OCI-LY7 (cell line): ENCODE measurements at places on chromosomes 5 and 9. TPM values are rescaled to one million over a fixed set of nuclear protein-coding genes. Genes with fewer than 3 reads are reported as not detected.

Gene KDM3B
- 63.6 and 64.8 TPM in 2 replicates for total RNA-seq

Gene DBH
- not detected in 2 replicates for total RNA-seq

Gene PRELID1
- total RNA-seq = 203 and 232 TPM in 2 replicates

Gene GABRA1
- total RNA-seq = not detected in 2 replicates

Gene ENHO
- total RNA-seq = 0.46 and 0.91 TPM in 2 replicates

Gene NR2F1
- total RNA-seq = not detected in 2 replicates

- DNase-seq = no peak
Measured at GRCh38 chr5:178627259-178627598, 379 bp upstream of the CLK4 start.

DNA sequence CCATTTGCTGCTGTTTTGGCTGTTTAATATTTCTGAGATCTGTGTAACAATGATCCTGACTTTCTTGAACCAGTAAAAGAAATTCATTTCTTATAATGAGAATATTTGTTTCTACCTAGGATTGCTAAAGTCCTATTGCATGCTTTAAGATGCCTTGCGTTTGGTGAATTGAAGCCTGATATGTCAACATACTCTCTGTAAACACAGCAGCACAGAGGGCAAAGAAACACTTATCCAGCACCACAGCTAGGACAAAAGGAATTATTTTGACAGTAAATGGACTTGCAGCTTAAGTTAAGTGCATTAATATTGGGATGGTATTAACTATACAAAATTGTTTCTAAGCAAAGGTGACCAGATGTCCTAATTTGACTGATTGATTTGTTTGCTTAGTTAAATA lies 2031.2 kb upstream of the CDH6 start:
- DNase-seq = no peak

GRCh38 chr5:1323803-1324173 lies 21.1 kb downstream of the CLPTM1L start:
- DNase-seq = no peak

DNA sequence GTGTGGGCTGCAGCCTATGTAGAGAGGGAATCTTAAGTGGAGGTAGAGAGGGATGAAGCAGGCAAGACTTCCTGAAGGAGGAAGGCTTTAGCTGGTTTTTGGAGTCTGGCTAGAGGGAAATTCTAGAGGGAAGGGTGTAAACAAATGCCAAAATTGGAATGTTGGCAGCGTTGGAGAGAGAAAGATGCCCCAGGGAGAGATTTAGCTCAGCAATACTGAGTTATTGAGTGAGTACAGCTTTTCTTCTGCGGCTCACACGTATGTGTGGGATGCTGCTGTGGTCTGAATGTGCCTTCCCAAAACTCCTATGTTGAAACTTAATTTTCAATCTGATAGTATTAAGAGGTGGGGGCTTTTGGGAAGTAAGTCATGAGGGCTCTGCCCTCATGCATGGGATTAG lies 24.5 kb upstream of the GLRA1 start:
- DNase-seq = no peak

DNA sequence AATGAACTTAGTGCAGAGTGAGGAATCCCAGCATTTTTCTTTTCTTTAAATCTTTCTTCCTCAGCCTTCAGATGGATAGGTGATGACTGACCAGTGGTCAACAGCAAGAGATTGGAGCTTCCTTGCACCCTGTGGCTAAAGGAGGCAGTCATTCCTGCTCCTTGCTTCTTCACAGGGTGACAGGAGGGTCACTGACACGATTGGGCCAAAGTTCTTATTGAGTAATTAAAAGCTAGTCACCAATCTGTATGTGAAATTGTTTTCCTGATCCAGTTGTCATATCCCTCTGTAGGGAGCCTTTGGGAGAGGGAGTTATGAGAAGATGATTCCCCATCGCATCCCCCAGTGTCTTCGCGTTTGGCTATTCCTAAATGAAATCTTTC lies 85.2 kb downstream of the CMYA5 start:
- no peak for DNase-seq

GRCh38 chr5:83844449-83845068 lies 123.9 kb upstream of the HAPLN1 start:
- DNase-seq = no peak

- no peak for DNase-seq
Measured at GRCh38 chr5:44665101-44665701, 143.5 kb upstream of the MRPS30 start.

GRCh38 chr5:18732556-18733479 lies 1098.6 kb downstream of the TAF11L14 start:
- DNase-seq = no peak

- DNase-seq = no peak
Measured at GRCh38 chr5:179292681-179293635, 52.3 kb downstream of the ADAMTS2 start.

- DNase-seq = no peak
Measured at GRCh38 chr9:112274600-112274999, 58.8 kb downstream of the PTBP3 start.

DNA sequence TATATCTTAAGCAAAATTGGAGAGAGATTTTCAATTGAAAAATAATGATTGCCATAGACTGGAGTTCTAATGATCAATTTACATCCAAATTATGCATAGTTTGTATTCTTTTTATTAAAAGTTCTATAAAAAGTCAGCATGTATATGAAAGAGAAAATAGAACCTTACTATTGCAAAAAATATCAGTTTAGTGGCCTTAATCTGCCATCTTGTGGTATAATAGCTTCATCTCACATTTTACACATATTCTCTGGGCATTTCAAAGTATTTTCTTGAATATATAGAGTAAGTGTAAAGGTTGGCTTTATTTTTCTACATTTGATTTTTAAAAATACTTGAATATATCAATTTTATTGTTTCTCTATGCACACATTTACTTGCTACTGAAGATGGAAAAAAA lies 1858.6 kb upstream of the CDH9 start:
- DNase-seq = no peak

GRCh38 chr9:79357616-79358015 lies 214.1 kb upstream of the TLE4 start:
- no peak for DNase-seq

- no peak for DNase-seq
Measured at GRCh38 chr5:163888366-163888765, 382.9 kb downstream of the MAT2B start.

DNA sequence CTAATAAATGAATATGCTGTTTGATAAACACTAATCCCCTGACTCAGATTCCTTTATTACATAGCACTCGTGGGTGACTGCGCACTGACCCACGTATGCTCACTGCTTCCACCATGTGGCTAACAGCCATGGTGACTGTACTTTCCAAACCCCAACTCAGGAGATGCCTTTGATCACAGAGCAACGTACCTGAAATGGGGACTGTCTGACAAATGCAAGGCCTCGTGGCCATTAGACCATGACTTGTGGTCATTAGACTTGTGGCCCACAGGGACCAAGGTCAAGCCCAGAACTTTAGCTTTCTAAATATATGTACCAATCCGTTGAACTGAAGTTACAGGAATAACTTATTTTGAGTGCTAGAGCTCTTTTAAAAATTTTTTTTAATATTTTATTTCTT lies 46.6 kb downstream of the CYFIP2 start:
- DNase-seq = peak; percentile 72

DNA sequence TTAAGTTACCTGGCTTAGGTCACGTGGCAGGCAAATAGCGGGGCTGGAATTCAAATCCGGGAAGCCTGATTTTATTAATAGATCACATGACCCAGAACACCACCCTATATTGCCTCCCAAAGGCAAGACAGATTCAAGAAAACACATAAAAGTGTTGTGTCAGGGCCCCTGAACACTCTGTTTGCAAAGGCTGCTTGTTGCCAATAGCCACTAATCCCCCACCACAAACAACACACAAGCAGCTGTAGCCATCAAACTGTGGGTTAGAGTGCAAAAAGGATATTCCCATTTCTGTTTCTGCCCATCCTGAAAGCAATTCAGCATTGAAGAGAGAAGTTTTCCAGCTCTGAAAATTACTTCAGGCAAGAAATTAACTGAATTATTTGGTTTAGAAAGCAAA lies 358.9 kb upstream of the RFX3 start:
- DNase-seq = no peak

DNA sequence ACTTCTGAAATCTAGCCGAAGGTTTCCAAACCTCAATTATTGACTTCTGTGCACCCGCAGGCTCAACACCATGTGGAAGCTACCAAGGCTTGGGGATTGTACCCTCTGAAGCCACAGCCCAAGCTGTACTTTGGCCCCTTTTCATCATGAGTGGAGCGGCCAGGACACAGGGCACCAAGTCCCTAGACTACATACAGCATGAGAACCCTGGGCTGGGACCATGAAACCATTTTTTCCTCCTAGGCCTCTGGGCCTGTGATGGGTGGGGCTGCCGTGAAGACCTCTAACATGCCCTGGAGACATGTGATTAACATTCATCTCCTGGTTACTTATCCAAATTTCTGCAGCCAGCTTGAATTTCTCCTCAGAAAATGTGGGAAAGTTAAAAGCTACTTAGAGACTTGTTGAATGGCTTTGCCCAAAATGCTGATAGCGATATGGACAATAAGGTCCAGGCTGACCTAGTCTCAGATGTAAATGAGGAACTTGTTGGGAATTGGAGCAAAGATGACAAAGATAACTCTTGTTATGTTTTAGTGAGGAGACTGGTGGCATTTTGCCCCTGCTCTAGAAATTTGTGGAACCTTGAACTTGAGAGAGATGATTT lies 34.1 kb upstream of the CPLANE1 start:
- DNase-seq = no peak

GRCh38 chr5:87853541-87853940 lies 415.1 kb downstream of the TMEM161B start:
- DNase-seq = no peak

GRCh38 chr9:96009690-96010472 lies 134.4 kb downstream of the ERCC6L2 start:
- no peak for DNase-seq

DNA sequence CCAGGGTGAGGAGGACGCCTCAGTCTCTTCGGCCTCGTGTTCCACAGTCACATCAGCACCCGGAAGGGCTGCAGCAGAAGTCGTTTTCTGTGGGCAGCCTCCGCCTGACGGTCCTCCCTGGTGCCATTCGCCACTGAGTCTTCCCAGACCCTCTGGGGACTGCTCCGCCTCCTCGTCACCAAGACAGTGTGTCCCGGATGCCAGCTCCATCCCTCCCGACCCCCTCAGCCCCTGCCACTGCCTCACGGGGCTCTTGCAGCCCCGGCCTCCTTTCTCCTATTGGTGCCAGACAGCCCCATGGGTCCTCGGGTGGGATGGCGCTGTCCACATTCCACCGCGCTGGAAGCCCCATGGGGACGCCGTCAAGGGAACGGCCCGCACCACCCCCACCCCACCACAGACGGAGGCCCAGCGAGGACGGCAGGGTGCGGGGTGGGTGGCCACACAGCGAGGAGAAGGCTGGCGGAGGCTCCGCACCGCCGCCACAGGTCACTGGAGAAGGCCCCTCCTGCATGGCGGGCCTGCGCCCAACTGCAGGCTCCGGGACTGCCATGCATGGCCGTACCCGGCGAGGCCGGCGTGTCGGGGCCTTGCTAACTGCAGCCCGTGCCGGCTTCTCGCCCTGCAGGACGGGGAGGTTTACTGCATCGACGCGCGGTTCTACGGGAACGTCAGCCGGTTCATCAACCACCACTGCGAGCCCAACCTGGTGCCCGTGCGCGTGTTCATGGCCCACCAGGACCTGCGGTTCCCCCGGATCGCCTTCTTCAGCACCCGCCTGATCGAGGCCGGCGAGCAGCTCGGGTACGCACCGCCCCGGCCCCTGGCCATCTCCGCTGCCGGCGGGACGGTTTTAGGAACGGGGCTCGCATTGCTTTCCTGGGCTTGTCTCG lies 43.6 kb upstream of the CACNA1B start:
- no peak for DNase-seq

DNA sequence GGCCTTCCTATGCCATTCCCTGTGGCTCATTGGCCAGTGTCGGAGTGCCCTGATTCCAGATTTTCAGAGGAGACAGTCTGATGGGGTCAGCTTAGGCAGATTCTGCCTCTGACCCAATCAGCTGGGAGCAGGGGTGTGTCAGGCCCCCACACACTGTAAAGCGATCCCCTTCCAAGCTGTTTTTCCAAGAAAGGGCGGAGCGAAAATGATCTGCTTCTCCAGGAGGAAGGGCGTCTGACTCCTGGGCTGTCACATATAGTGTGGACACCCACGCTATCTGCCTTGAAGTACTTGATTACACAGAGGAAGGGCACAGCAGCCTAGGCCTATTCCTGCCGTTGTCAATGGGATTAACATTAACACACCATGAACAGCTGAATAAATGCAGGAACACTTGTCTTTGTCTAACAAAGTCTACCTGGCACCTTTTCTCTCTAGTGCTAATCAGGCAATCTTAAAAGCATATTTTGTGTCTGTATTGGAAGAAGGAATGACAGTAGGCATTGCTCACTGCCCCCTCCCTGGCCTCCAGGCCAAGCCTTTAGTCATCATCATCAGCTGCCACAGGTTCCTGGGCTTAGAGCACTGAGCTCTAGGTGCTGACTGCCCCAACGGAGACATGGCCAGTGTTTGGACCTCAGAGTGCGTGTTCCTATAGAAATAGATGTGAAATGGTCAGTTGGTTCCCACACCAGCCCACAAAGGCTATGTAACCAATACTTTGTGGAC lies 218.7 kb downstream of the MELK start:
- no peak for DNase-seq

DNA sequence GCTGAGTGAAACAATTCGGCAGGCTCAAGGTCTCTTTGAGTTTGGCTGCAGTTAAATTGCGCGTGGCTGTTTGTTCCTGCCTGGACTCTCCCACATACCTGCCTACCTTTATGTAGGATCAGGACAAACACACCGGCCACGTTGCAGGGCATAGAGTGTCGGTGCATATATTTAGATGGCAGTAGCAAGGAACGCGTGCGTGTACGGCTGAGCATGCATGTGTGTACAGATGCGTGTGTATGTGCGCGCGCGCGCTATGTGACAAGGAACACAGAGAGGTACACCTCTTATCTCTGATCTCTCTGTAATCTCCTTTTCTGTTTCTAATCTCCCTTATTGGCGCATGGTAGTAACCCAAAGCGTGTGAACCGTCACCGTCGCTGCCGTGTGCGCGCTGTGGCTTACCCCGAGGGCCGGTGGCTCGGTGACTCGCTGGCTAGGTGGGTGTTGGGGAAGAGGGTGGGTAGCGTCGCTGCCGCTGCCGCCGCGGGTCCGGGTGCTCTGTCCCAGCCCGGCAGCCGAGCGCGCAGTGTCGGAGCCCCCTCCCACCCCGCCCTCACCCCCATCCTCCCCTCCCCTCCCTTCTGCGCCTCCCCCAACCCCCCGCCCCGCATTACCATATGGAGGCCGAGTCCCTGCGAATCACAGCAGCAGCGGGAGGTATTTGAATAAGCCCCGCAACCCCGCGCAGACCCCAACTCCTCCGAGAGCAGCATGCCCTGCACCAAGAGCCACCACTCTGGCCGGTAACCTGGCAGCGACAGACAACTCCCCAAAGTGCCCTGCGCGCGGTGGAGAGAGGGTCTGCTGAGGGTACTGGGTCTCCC lies 204.8 kb downstream of the MEF2C start:
- DNase-seq = no peak

DNA sequence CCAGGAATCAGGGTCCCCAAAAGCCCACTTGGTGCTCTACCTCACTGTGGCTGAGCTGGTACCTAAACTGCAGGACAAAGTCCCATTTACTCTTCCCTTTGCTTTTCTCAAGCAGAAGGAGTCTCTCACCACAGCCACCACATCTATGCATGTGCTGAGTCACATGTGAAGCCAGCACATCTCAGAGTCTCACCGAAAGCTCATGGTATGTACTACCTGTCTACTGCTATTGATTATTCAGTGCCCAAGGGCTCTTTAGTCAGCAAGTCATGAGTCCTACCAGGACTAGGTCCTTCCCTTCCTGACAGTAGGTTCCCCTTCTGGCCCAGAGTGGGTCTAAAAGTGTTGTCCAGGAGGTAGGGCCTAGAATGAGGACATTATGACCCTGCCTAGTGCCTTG lies 130.7 kb upstream of the NTRK2 start:
- no peak for DNase-seq

GRCh38 chr5:82106207-82106606 lies 134.4 kb downstream of the ATG10 start:
- no peak for DNase-seq
